ENCODE measurements at places on chromosomes 12 and 14.

DNA sequence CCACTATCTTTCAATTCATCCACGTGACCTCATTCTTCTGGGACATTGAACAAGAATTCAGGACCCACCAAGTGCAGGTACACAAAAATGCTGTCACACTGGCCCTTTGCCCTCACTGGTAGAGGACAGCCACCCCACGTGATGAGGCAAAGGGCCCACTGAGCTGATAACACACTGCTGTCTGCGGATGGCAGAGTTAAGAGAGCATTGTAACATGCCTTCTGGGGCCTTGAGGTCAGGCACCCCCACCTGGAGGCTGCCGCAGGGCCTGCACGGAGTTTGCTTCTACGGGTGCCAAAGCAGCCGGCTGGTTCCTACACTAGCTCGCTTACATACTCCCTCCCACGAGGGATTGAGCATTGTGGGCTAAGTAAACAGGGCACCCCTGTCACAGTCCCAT, 101.0 kb downstream of the LRIG3 start:
- DNase-seq = no peak

GRCh38 chr12:110637869-110638441, 24.0 kb downstream of the TCTN1 start:
- DNase-seq = no peak

DNA sequence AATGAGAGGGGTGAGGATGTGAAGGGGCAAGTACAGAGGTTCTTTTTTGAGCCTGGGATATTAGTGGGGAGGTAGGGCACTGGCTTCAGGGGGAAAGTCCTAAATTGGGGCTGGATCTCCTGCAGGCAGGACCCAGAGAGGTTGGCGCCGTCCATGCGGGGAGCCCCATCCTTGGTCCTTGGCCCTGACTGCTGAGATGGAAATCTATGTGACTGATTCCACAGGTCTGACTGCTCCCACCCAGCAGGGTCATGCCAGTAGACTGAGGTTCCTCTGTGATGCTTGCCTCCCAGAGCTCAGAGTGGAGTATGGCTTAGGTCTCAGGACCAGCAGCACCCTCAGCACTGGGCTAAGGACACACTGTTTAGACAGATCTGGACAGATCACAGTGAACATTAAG, 988.6 kb upstream of the TMEM132C start:
- DNase-seq = no peak

- no peak for DNase-seq
Observed at GRCh38 chr12:106091446-106091820, 47.3 kb downstream of the NUAK1 start.

DNA sequence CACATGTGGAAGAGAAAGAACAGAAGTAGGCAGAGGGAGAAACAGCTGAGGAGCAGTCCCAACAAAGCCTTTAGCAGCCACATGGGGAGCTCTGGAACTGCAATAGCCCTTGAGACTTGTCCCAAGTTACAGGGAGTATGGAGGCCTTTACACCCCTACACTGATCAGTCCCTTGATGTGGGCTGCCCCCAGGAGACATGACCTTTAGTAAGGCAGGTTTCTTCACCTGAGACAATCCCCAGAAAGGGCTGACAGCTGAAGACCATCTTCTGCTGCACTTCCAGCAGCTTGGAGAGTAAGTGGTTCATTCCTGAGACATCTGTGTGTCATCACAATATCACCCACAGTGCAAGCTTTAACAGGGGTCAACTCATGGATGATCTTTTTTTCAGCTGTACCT, 8.6 kb upstream of the SNAPC1 start:
- no peak for DNase-seq

- peak; percentile 52 for DNase-seq
Observed at GRCh38 chr14:50397390-50398188, 908 bp upstream of the CDKL1 start.

DNA sequence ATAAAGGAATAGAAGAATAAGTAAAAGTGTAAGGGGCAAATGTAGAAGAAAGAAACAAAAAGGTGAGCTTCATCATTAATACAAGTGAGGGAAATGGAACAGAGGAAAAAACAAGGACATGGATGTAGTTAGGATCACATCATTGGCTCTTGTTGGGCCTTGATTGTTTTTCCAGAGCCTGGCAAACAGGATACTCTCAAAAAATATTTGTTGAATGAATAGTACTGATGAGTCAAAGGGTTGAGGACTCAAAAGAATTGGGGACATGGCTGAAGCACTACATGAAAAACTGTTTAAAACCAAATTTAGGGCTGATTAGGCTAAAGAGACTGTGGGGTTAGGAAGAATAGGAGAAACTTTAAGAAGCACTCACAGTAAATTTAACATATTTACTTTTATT, 11.4 kb upstream of the SRP54 start:
- no peak for DNase-seq

GRCh38 chr14:23538785-23539184, 12.8 kb downstream of the ZFHX2 start:
- DNase-seq = peak; percentile 22

- DNase-seq = peak; percentile 17
Observed at GRCh38 chr12:120224304-120225199, 23.6 kb upstream of the RPLP0 start.

DNA sequence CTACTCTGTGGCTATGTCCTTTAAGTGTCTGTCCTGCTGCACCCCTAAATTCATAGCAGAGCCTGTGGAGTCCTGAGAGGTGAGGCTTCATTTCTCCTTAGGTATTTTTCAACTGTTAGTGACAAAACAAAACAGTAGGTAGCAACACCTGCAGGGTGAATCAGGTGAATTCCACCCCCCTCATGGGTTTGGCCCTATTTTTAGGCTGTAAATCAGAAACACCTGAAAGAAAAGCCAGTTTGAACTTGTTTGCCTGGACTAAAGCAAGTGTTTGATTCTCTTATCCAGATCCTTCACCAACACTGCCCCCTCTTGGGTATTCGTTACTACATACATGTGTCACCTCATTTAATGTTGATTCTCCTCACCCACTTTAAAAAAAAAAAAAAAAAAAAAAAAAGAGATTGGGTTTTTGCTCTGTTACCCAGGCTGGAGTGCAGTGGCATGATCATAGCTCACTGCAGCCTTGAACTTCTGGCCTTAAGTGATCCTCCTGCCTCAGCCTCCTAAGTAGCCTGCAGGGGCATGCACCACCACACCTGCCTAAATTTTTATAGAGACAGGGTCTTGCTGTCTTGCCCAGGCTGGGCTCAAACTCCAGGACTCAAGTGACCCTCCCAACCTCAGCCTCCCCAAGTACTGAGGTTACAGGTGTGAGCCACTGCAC, 10.3 kb downstream of the TBPL2 start:
- no peak for DNase-seq

- no peak for DNase-seq
Observed at GRCh38 chr14:31138301-31138700, 69.3 kb downstream of the HECTD1 start.

DNA sequence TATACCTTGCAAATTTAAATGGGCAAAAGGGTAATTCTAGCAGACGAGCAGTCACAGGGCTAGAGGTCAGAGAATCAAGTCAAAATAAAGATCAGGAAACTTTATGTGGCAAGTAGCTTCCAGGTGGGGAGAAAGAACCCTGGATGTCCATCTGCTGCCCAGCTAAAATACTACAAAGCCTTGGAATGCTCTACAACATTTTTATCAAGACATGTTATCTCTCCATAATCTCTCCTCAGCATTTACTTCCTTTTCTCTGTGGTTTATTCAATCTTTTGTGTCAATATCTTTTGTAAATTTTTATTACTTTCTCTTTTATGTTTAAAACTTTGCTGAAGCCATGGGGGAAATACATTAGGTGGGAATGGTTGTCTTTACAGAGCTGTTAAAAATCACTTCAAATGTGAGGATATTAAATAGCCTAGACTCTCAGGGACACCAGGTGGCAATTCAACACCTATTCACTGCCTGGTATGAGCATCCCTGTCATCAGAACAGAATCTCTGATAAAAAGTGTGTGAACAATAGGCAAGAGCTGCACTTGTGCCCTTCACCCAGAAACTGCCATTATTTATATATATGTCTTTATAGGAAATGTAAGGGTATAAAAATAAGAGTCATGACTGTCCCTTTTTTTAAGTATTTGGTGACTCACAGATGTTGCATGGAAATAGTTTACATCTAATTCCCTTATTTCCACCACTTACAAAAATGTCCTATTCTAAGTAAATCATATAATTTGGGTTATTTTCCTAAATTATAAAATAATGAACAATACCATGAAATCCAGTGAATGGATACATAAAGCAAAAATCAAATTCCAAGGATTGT, 152.9 kb downstream of the EPS8 start:
- no peak for DNase-seq

DNA sequence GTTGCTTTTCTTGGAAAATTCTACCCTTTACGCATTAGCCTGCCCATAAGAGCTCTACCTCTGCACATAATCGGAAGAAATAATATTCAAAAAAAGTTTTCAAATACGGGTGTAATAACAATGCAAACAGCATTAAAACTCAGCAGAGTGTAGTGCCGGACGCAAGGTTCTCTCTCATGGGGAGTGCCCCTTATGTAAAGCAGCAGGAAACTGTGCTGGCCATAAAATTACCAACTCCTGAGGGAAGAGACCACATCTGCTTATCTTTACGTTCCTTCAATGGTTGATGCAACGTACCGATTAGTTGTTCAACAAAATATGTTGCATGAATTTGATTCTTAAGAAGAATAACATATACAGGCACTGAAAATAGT, 118.7 kb upstream of the TMCC3 start:
- DNase-seq = no peak

DNA sequence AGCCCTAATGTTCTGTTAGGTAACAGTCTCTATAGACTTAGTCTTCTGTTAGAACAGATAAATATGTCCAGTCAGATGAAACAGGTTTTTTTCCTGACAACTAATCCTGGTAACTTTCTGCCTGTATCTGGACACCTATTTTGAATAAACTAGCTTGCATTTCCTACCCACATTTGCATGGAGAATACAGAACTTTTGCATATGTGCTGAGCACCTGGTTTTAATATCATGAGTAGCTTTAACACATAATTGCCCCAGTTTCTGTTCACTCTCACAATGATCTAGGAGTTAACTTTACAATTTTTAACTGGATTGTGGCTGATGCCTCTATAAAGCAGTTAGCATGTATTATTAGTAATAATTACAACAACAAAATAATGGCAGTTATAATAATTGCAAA, 111.7 kb downstream of the KTN1 start:
- no peak for DNase-seq

GRCh38 chr12:91985002-91985787, 160.5 kb downstream of the BTG1 start:
- peak; percentile 21 for DNase-seq

DNA sequence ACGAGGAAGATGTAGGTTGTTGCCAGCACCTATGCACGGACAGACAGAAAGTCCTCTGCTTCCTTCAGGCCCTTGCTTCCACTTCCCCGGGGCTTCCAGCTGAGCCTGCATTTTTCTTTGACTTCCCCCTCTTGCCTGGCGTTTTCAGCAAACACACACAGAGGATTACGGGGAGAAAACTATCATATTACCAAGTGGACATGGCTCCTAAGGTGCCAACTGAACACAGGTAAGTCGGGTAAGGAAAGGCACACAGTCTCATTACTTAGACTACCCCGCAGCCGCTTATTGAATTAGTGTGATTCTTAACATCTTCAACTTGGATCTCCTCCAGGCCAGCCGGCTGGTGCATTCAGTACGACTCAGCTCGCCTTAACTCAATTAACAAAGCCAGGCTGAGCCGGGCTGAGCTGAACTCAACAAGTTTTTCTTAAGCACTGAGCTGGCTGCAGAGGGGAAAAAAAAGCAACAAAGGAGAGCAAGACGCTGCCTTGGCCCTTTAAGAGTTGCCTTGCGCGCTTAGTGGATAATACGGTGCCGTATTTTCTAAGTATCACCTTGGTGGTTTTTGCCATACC, 19.2 kb upstream of the MAP1LC3B2 start:
- peak; percentile 68 for DNase-seq

GRCh38 chr12:8841778-8842177, 19.4 kb downstream of the A2ML1 start:
- no peak for DNase-seq

DNA sequence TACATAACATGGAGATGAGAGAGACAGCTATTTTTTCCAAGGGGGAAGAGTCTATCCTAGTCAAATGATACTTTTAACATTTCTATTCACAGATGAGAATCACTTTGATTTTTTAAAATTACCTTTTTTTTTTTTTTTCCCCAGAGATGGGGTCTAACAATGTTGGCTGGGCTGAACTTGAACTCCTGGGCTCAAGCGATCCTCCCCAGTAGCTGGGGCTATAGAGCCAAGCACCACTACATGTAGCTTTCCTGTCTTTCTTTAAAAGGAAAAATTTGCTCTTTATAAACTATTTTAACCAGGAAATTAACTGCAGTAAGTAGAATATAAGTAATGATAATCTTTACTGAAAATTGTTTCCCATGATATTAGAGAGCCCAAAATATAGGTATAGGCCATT, 3.3 kb downstream of the PRICKLE1 start:
- DNase-seq = no peak

- DNase-seq = no peak
Observed at GRCh38 chr12:13293096-13293495, 96.6 kb downstream of the EMP1 start.

DNA sequence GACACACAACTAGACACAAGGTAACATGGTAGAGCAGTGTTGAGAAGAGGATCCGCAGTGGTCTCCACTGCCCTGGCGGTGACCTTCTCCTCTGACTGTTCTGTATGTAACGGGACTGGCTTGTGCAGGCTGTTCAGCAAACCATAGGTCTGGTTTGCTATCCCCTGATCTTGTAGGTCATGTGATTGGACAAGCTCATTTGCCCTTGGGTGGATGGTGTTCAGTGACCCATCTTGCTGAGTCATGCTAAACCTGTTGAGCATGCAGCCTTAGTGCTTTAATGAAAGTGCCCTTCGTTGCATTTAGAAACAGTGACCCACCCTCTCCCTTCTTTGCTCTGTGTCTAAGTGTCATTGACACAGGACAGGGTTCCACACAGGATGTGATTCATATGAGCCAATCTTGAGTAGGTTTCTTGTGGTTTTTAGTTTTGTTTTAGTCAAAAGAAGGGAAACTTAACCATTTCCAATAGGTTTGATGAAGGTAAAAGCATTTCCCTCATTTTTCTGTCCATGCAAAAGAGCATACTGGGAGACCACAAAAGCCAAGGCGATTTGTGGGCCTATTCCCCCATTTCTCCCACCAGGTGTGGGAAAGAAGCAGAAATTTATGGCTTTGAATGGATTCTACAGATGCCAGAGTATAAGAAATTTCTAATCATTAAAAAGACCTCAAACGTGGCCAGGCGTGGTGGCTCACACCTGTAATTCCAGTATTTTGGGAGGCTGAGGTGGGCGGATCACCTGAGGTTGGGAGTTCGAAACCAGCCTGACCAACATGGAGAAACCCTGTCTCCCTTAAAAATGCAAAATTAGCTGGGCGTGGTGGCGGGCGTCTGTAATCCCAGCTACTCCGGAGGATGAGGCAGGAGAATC, 32.6 kb upstream of the HIF1A start:
- no peak for DNase-seq

GRCh38 chr12:11798856-11799501, 149.5 kb downstream of the ETV6 start:
- no peak for DNase-seq

GRCh38 chr12:1839464-1839863, 19.1 kb downstream of the LRTM2 start:
- no peak for DNase-seq

DNA sequence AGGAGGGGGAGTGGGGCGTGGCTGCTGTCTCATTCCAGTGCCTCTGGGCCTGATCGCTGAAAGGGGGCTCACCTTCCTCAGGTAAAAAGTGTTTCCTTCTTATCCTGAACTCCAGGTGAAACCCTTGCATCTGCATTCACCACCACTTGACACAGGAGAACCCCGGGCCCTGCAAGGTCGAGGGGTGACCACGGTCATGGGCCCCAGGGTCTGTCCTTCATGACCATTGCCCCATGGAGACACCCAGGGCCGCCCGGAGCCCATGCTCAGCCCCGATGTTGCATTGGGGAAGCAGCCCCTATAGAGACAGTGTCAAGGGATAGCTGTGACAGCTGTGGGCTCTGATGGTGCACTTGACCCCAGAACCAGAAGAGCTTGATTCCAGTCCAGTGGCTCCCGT, 34.4 kb upstream of the DYNC1H1 start:
- DNase-seq = no peak
